ENCODE measurements at places on chromosomes 2 and 18. TPM values are rescaled to one million over a fixed set of nuclear protein-coding genes. Genes with fewer than 3 reads are reported as not detected.

GRCh38 chr18:46759890-46760289 lies 3.0 kb upstream of the ST8SIA5 start:
- no peak for DNase-seq

Gene ELAC1
- 11.0 TPM for total RNA-seq

DNA sequence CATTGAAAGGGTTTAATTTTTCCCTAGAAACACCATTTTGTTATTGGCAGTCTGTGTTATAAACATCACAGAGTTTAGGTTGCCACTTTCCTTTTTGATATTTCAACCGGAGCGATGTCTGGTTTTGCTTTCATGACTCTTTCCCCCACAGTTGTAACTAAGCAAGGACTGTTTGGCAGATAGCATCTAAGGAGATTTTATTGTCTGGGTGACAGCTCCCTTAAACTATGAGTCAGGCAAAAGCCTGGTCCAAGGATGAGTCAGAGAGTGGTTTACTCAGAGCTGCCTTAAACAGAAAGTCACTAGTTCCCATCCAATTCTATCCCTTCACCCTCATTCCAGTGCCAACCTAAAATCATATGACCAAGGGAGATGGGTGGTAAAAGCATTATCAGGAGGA lies 341.6 kb upstream of the VWC2L start:
- peak; percentile 28 for DNase-seq

Gene PDE1A
- 51.0 TPM for total RNA-seq

DNA sequence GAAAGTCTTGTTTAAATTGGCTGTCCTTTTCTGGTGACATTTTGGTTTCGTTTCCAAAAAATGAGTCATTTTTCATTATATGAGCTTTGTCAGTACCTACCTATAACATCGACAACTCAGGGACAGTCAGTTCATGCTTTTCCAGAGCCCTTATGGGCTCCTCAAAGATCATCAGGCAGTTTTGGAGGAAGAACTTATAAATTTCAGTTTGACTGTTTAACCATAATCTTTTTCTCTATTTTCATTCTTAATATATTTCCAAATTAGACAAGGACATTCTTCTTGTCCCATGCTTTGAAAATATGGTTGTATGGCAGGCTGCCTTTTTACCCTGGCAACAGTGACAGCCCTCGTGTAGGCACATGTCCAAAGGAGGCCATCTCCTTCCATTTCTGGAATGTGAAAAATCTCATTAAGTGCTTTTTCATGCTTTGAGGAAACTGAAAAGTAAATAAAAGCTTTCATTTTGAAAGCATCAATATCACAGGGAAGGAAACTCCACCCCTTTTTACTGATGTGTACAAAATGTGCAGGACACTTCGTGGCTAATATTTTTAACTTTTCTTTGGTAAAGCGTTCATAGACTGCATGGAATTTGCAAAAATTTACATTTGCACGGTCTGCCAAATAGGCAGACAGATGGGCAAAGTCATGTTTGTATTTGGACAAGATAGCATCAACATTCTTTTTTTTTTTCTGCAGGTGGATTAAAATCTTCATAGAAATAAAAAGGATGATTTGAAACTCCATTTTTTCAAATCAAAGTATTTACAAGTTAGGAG lies 7.2 kb upstream of the PROC start:
- DNase-seq = no peak

DNA sequence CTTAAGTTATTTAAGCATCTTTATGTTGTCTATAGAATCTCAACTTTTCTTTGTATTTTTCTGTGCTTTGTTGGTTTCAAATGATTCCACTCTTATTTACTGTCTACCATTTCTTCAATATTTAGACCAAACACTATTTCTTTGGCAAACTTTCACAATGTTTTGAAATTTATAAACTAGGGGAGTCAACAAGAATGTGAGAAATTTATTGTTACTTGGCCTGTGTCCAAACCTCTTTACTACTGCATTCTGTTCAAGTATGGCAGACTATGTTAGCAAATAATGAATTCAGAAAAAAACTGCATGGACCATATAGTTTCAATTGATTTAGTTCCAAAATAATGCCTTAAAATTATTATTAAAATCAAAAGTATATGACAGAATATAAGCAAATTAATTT lies 470.2 kb downstream of the FBXO15 start:
- no peak for DNase-seq

DNA sequence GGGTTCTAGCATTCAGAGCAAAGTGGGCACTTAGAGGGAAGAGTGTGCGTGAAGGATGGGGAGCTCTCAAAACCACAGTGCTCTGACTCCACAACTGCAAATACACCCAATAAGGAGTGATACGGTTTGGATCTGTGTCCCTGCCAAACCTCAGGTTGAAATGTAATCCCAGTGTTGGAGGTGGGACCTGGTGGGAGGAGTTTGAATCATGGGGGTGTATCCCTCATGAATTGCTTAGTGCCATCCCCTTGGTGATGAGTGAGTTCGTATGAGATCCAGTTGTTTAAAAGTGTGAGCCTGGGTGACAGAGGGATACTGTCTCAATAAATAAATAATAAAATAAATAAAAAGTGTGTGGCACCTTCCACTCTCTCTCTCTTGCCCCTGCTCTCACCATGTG lies 50.3 kb upstream of the CCDC85A start:
- DNase-seq = no peak

DNA sequence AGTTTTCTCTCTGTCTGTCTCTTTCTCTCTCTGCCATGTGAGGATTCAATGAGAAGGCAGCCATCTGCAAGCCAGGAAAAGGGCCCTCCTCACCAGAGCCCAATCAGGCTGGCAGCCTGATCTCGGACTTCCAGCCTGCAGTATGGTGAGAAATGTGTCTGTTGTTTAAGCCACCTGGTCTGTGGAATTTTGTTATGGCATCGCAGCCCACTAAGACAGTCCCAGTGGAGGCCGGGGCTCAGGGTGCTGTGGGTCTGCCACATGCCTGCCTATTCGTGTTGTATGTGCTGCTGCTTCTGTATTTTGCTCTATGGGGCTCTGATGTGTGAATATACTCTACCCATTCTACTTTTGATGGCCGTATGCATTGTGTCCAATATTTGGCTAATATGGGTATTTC lies 139.0 kb upstream of the HS6ST1 start:
- no peak for DNase-seq

DNA sequence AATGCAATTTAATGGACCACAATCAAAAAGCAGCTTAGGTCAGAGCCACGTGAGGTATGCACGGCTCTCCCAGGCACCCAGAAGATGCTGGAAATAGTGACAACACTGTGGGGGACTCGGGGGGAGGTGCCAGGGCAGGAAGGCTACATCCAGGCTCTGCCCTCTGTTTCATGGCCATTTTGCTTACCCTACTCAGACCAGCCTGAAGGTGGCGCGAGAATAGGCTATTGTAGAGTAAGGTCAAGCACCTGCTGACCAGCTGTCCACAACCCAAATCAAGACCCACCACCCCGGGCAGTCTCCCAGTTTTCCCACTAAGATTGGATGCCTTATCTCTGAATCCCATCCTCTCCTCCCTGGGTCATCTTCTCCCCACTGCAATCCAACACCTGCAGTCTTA lies 115.7 kb downstream of the VIT start:
- DNase-seq = no peak

Gene SLC9A4
- total RNA-seq = under 0.01 TPM

DNA sequence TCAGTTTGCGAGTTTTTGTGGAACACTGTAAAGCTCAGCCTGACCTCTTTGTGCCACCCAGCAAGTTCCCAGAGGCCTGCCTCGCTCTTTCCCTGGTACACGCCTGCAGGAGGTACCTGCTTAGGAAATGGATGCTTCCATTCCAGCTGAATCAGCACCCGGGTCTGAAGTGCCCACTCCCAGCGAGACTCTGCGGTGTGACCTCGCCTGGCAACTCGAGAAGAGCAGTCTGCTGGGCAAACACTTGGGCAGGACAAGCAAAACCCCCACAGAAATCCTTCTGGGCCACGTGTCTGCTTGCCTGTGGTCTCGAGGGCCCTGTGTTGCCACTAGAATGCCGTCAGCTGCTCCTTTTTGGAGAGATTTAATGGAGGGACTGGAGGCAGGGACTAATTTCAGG lies 127.6 kb downstream of the MAPK4 start:
- no peak for DNase-seq

DNA sequence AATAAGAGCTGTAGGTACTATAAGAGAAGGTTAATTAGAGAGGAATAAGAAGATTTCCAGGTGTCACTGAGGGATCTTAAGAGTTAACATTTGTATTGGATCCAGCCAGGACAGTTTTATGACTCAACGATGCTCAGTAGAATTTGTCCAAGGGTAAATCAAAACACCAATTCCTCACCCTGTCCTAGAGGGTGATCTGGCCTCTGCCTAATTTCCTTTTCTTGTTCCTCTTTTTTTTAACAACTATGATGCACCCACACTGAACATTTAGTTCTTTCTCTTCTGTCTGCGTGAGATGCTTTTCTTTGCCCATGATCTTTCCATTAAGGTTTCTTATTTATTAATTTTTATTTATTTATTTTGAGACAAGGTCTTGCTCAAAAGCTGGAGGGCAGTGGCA lies 92.0 kb downstream of the PMS1 start:
- no peak for DNase-seq
